ENCODE measurements at places on chromosomes 2 and 18.

GRCh38 chr2:1770566-1771380, 26.5 kb upstream of the PXDN start:
- no peak for DNase-seq

DNA sequence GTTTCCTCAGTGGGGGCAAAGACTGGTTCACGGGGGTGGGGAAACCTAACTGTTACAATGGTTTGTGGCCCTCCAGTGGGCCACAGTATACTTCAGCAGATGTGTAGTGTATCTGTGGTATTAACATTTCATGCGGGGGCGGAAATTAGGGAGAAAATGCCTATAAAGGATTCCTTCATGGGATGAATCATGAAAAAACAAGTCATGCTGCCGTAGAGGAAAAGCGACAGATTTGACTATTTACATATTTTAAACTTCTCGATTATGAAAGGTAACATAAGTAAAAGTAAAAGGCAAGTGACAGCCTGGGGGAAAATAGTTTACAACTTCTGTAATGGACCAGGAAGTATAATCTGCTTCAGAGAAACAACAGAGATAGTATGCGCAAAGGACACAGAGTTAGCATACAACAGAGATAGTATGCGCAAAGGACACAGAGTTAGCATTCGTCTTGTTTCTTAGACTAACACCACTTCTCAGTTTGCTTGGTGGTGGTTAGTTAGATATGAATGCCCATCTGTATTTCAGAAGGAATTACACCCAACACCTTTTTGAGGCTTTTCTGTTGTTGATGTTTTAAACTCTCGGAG, 41.1 kb downstream of the MRPS9 start:
- DNase-seq = no peak

DNA sequence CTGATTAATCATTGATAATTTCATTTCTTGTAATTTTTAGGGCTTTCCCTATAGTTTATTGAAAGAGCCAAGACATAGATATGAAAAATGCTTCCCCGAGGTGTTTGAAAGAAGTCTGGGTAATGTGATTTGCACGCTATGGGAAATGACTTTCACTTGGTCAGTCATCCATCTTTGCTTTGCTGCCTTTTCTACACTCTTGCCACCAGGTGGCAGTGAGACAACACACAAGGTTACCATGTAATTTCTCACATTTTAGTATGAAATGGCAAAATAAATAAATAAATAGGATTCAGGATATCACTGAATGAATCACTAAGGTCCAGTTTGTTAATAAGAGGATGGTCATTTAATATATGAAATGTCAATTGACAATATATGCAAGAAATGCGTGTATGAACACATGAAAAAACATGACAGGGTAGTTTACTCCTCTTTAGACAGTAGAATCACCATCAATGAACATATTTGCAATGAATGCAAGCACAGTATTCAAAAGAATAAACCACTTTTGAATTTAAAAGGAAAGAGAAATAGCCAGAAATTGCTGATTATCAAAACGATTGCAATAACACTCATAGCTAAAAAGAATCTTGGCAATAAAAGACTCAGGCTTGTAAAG, 52.2 kb upstream of the KCNH7 start:
- DNase-seq = no peak

DNA sequence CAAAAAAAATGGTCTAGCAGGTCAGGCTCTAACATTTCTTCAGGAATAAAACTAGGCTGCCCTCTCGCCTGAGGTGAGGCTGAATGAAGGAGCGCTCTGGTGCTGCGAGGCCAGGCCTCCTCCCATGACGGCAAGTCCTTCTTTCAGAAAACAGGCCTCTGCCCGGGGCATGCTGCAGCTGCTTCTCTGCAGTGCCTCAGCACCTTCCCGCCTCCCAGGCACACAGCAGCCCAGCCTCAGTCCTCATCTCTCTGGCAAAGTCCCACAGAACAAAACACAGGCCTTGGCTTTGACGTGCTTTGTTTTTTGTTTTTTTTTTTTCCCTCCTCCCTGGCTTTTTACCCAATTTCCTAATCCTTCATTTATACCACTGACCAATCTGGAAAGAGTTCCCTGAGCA, 74.8 kb downstream of the BCL11A start:
- DNase-seq = no peak

GRCh38 chr18:79945118-79946042, 6.1 kb downstream of the SLC66A2 start:
- no peak for DNase-seq

GRCh38 chr18:59060551-59060950, 79.1 kb upstream of the SEC11C start:
- DNase-seq = no peak

- no peak for DNase-seq
These were observed 583.6 kb upstream of the PIK3C3 start for GRCh38 chr18:41371156-41372045.

DNA sequence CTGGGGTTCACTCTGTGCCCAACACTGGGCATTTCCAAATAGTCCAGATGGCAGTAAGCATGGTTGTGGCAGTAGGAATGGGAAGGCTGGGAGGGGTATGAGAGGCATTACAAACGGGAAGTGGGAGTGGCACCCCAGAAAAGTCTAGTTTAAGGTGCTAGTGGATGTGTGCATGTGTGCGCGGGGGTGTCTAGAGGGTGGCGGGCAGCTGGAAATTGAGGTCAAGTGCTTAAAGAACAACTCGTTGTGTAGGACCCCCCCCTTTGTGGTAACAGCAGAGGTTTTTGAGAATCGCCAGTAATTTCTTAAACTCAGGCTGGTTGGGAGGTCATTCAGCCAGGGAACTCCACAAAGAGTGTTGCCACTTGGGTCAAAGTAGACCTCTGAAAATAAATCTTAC, 69.9 kb downstream of the RHBDD1 start:
- DNase-seq = no peak

GRCh38 chr18:8041526-8042111, 474.5 kb downstream of the PTPRM start:
- DNase-seq = no peak

- DNase-seq = no peak
These were observed 176.8 kb upstream of the ALKAL2 start for GRCh38 chr2:464562-465309.

DNA sequence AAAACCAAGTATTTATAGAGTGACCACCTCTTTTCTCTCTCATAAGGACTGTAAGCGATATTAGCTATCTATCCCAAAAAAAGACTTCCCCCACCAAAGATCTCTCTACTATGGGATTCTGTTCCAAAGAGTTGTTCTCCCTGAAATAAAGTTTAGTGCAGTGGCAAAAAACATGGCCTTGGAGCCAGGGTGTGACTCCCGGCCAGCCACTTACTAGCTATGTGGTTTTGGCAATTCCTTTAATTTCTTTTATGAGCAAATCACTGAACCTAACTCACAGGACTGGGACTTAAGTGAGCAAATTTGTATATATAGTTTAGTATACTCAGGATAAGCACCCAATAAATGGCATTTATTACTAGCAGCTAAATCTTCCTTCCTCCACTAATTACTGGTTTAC, 42.6 kb downstream of the SESTD1 start:
- no peak for DNase-seq

DNA sequence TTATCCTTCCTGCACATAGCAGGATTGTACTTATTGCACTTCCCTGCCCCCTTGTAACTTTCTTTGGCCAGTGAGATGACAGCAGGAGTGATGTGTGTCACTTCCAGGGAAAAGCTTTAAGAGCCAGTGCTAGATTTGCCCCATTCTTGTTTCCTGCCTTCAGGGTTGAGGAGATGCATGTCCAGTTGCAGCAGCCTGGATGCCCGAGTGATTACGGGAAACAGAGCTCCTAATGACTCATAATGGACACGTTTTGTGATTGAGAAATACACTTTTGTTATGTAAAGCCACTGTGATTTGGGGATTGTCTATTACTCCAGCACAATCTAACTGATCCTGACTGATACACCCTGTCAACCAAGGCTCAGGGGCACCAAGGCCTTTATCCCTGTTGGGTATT, 5.0 kb upstream of the TET3 start:
- no peak for DNase-seq

DNA sequence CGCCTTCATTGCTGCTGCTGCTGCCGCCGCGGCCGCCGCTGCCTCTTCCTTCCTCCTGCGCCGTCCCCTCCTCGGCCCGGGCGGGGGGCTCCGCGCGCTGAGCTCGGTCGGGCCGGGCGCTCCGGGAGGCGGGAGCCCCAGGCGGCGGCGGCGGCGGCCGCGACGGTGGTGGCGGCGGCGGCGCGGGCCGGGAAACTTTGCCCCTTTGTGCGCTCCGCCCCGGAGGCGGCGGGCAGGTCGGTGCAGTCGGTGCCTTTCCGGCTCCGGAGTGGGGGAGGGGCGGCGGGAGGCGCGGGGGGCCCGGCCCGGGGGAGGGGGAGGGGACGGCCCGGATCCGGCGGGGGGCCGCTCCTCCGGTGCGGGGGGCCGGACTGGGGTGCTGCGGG, 205 bp downstream of the TET3 start:
- DNase-seq = peak; percentile 63

DNA sequence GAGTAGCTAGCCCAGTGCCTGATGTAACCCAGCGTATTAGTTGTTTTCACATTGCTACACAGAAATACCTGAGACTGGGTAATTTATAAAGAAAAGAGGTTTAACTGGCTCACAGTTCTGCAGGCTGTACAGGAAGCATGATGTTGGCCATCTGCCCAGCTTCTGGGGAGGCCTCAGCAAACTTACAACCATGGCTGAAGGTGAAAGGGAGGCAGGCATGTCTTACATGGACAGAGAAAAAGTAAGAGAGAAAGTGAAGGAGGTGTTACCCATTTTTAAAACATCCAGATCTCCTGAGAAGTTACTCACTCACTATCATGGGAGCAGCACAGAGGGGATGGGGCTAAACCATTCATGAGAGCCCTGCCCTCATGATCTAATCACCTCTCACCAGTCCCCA, 6.1 kb upstream of the CYRIA start:
- no peak for DNase-seq

- no peak for DNase-seq
These were observed 99.2 kb upstream of the PTPRM start for GRCh38 chr18:7467708-7468466.

- no peak for DNase-seq
These were observed 8.3 kb upstream of the MRPL33 start for GRCh38 chr2:27762951-27763906.

DNA sequence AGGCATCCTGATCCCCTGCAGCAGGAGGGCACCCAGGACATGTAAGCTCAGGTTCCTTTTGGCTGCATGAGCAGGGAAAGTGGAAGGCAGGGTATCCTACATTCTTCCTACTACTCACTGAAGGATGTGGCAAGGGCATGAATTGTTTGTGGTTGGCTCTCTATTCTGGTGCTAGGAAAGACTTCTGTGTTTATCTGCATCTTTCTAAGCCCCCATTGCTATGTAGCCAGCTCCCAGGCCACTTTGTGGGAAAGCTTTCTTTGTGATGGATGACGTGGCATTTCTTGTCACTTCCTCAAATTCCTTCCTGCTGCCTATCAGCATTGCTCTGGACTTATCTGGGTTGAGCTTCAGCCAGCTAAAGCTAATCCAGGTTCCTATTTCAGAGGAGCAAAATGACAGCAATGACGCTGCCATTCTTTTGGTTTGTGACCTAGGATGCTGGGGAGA, 46.2 kb downstream of the MEIS1 start:
- DNase-seq = no peak

DNA sequence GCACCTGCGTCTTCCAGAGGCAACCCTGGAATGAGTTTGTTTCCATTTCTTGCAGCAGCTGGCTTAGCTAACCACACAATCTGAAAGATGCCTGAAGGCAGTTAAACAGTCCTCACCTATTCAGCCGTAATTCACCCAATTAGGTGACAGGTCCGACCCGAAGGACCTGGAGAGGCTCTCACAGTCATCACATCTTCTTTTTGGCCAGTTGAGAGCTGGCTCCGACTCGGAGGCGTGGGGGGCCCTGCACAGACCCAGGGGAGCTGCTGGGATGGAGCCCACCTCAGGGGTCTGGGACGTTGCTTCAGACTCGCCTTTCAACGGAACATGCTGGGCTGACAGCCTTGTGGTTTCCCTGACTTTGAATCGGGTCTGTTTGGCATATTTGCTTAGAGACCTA, 187.3 kb downstream of the RTP5 start:
- DNase-seq = no peak

DNA sequence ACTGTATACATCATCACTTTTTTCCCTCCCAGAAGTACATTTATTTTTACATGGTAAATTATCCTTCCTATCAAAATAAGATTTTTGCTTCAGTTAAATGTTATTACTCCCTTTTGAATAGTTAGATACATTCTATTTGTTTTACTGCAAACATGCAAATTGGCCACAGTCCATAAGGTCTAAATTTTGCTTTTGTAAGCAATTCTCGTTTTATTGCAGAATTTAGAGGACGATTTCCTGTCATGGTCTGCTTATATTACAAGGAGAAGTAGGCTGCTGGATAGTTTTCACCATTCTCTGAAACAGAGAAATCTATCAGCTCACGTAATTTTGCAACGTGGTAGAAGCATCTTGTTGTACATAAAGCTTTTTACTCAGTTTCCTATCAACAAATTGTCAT, 1632.5 kb downstream of the LRP1B start:
- no peak for DNase-seq

GRCh38 chr2:217151509-217152206, 291.8 kb upstream of the TNP1 start:
- DNase-seq = no peak

GRCh38 chr2:207767461-207768167, 2.1 kb downstream of the FZD5 start:
- no peak for DNase-seq

GRCh38 chr18:10936176-10937053, 213.0 kb downstream of the PIEZO2 start:
- no peak for DNase-seq

- no peak for DNase-seq
These were observed 29.1 kb downstream of the ALMS1 start for GRCh38 chr2:73414696-73415095.

DNA sequence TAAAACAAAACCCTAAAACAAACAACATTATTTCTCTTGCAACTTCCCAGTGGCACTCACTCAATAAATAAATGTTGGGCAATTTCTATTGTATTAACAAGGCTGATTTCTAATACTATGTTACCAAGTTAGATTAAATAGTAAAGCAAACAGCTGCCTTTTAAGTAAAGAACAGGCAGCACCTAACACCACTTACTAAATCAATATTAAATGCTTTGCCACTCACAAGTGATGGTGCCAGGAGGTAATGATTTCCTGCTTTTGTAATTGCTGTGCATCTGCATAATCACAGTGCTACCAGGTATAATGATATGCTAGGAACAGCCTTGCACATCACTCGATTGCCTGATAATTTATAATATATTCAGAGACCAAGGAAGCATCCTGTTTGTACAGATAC, 276.5 kb downstream of the NBAS start:
- no peak for DNase-seq
